ENCODE measurements at places on chromosomes 7 and 10.

DNA sequence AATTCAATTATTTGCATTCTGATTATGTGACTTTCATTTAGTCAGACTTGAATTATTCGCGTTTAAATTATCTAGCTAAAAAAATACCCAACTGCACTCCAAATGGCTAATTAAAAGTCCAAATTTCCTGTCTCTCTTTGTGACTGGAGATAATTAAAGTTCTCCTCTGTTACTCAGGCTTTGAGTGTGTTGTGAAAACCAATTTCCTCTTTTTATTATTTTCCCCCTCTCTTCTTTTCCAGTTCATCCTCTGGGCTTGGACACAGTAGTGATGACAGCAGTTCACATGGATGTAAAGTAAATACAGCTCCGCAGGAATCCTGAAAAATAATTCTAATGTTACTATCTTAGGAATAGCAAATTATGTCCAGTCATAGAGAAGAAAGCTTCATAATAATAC, 80.6 kb downstream of the SNX10 start:
- no peak for DNase-seq

- DNase-seq, result no peak
Observed at GRCh38 chr10:93852476-93853095, 41.2 kb upstream of the SLC35G1 start.

- DNase-seq, result no peak
Observed at GRCh38 chr10:70492786-70493659, 14.5 kb downstream of the PALD1 start.

- no peak for DNase-seq
Observed at GRCh38 chr10:88236121-88236743, 346.9 kb downstream of the RNLS start.

GRCh38 chr7:90568213-90568612, 27.9 kb upstream of the CDK14 start:
- DNase-seq, result no peak

DNA sequence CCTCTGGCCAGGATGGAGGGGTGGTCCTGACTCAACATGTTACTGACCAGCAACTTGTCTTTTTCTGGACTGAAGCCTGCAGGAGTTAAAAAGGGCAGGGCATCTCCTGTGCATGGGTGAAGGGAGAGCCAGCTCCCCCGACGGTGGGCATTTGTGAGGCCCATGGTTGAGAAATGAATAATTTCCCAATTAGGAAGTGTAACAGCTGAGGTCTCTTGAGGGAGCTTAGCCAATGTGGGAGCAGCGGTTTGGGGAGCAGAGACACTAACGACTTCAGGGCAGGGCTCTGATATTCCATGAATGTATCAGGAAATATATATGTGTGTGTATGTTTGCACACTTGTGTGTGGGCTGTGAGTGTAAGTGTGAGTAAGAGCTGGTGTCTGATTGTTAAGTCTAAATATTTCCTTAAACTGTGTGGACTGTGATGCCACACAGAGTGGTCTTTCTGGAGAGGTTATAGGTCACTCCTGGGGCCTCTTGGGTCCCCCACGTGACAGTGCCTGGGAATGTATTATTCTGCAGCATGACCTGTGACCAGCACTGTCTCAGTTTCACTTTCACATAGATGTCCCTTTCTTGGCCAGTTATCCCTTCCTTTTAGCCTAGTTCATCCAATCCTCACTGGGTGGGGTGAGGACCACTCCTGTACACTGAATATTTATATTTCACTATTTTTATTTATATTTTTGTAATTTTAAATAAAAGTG, 6.0 kb downstream of the PLAU start:
- DNase-seq, result no peak

DNA sequence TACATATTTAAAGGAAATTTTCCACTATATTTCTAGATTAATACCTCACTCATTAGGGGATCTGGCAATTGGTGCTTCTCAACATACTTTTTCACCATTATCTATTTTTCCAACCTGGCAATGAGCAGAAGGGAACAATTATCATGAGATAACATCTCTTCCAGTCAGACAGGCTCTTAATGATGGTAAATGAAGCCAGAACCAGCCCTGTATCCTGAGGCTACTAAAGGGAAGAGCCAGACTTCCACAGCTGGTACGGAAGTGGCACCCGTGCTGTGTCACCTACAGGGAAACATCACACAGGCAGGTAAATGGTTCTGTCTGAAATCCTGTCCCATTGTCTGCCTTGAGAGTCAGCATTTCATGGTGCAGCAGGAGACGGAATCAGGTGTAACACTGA, 75.9 kb downstream of the ELMO1 start:
- no peak for DNase-seq

- DNase-seq, result no peak
Observed at GRCh38 chr10:63427013-63427412, 38.8 kb downstream of the JMJD1C start.

GRCh38 chr7:143042159-143042789, 9.9 kb upstream of the OR6V1 start:
- no peak for DNase-seq

- DNase-seq, result no peak
Observed at GRCh38 chr10:124291001-124291701, 127.6 kb downstream of the OAT start.

DNA sequence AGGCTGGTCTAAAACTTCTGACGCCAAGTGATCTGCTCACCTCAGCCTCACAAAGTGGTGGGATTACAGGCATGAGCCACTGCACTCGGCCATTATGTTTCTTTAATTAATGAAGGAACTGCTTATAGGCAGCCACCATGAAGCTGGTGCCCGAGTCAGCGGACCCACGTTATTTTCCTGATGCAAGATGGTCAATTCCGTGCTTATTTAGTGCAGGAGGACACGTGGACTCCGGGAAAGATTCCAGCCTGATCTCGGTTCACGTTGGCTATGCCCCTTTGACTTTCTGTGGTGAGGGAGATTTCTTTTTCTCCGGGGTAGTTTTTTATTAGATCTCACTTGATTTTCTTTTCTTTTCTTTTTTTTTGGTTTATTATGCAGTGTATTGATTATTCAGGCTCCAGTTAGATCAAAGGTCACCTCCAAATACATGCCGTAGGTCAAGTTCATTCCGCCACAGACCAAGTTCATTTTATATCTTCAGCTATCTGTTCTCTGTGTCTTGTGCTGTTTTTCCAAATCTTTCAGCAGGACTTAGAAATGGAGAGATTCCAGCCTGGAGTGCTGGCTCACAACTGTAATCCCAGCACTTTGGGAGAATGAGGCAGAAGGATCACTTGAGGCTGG, 8.3 kb downstream of the CAMK1D start:
- no peak for DNase-seq

DNA sequence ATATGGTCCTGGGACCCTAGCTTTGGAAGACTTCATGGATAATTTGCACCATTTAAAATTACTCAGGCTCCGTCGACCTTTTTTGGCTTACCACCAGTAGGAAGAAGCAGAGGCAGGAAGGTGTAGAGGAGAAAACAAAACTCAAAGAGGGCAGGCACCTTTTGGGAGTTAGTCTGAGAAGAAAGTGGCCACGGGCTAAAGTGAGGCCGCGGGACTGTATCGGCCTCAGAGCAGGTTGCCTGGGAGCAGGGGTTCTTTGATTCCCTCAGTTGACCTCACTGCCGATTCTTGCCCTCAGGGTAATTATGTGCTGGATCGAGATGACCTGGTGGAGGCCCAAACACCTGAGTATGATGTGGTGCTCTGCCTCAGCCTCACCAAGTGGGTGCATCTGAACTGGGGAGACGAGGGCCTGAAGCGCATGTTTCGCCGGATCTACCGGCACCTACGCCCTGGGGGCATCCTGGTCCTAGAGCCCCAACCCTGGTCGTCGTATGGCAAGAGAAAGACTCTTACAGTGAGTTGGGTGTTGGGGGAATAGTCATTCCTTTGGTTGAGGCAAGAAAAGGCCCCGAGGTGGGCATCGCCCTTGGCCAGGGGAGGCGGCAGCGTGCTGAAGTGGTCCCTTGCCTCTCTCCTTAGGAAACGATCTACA, 3.1 kb downstream of the MEPCE start:
- DNase-seq, result no peak

- no peak for DNase-seq
Observed at GRCh38 chr10:84567133-84567532, 238.7 kb downstream of the CCSER2 start.

GRCh38 chr10:92638037-92638436, 45.1 kb downstream of the KIF11 start:
- DNase-seq, result no peak

GRCh38 chr7:124702385-124702784, 63.2 kb downstream of the GPR37 start:
- no peak for DNase-seq

- no peak for DNase-seq
Observed at GRCh38 chr7:137850571-137850970, 3.8 kb upstream of the DGKI start.

- DNase-seq, result no peak
Observed at GRCh38 chr10:11863353-11864109, 40.4 kb downstream of the PROSER2 start.

- no peak for DNase-seq
Observed at GRCh38 chr10:49700997-49701396, 21.5 kb downstream of the C10orf53 start.

DNA sequence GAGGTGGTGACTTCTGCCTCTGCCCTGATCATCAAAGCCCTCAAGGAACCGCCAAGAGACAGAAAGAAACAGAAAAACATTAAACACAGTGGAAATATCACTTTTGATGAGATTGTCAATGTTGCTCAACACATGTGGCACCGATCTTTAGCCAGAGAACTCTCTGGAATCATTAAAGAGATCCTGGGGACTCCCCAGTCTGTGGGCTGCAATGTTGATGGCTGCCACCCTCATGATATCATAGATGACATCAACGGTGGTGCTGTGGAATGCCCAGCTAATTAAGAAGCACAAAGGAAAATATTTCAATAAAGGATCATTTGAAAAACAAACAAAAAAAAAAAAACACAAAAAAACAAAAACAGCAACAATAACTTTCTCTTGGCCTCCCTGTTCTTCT, 59.5 kb upstream of the TOMM7 start:
- no peak for DNase-seq

DNA sequence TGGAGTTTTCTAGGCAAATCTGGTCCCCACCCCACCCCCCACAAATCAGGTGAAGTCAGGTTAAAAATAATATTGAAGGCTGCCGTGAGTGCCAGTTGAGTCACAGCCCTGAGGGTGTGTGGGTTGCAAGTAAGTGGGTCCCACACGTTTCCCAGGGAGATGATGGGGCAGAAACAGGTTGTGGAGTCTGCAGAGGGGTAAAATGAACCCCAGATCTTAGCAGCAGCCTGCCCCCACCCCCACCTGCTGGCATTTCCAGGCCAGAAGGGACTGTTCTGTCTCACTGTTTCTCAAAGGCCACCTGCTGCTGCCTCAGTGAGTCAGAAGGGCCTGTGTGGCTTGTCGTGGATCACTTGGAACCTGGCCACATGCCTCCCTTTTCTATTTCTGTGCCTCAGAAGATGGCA, 59.8 kb upstream of the SMNDC1 start:
- DNase-seq, result no peak

DNA sequence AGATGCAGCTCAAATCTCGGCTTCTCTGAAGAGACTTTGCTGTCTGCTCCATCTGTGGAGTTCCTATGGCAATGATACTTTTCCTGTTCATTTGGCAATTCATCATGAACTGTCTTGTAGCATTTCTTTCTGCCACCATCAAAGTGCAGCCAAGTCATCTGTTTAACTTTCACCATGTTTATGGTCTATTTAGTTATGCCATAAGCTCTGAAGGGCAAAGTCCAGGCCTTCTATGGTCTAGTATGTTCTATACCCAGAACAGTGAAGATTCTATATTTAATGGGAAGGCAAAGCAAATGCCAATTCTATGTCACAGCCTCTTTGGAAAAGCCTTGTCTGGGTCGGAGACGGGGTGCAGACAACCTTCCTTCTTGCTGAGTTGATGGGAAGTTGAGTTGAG, 472.6 kb downstream of the PLXNA4 start:
- no peak for DNase-seq

GRCh38 chr10:62996925-62997324, 136.2 kb upstream of the NRBF2 start:
- no peak for DNase-seq

DNA sequence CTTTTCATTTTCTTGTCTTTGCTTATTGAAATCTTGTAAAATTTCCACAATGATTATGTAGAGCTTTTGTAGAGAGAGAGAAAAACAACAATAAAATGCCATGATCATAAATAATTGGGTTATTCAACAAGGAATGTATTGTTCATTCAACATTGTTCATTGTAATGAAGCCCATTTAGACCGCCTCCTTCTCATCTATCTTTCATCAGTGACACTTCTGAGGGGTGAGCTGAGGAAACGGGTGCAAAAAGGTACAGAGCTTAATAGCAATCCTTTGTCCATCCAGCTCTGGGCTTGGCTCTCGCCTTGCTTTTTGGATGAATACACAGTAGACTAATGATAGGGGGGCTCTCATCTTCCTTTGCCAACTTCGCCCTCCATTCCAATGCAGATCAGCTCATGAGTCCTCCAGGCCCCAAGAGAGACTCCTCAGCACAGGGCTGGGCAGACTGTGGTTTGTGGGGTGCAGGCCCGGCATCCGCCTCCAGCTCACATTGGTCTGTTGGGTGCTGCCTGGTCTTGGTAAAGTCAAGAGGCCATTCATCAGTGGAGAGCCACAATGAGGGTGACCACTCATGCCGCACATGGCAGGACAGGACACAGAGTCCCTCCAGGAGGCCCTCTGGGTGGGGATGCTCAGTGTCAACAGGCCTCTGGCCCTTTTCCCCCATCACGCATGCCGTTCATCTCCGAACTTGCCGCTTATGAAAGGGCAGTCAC, 17.9 kb upstream of the PPA1 start:
- DNase-seq, result no peak

GRCh38 chr7:121385800-121386179, 10.3 kb downstream of the FAM3C start:
- no peak for DNase-seq

DNA sequence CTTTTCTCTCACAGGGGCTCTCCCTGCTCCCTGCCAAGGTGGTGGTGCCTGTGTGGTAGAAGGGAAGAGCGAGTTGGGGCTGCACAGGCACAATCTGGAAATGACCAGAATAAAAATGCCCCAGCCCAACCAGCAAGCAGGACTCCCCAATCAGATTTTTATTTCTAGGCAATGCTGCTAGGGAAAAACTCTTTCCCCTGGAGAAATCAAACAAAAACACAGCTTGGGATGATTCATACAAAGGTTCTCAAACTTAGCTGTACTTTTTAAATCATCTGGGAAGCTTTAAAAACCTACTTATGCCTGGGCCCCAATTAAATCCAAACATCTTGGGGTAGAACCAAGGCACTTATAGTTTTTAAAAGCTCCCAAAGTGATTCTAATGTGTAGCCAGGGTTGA, 243.2 kb downstream of the HTR7 start:
- DNase-seq, result no peak

GRCh38 chr7:115968171-115968570, 62.4 kb downstream of the TFEC start:
- no peak for DNase-seq

DNA sequence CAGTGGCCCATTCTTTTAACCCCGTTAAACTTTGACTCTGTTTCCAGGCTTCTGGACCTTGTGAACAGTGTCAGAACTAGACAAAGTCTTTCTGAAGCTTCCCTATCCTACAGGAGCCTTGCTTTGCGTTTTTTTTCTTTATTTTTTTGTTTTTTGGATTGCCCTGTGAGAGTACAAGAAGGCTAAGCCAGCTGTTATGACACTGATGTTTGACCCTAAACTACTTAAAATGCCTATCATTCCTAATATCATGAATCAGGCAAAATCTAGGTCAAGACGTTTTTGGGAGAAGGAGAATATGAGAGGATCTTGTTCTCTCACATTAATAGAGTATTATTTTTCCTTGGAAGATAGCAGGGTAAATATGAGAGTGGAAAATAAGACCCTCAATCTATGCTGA, 79.8 kb downstream of the EPDR1 start:
- no peak for DNase-seq

Measured in left hindlimb (tissue), 1 donor.